ENCODE measurements at places on chromosomes 1 and 21.
A peak's percentile ranks its signal among the peaks of the same experiment; 100 is the strongest.

DNA sequence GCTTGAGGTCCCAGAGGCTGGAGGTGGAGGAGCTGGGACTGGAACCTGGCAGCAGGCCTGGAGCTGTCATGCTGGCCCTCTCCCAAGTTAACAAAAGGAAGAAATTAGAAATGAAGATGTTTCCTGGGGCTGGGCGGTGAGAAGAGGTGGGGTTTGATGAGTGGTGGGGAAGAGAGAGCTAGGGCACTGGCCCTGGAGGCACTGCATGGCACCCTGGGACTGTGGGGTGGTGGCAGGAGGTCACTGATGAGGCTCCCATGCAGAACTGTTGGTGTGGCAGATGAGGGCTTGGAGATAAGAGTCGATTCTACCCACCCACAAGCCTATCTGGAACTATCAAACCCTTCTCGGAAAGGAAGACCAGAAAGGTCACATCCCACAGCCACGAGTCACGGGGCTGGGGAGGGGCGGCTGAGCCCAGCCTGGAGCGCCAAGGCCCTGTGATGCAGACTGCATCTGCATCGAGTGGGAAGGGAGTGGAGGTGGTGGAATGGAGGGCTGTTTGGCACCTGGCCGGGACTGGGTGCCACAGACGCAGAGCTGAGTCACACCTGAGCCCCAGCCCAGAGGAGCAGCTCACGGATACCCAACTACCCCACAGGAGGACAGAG, 29.4 kb downstream of the MRPL37 start:
- H3K4me1 ChIP-seq, result no peaks in the 10 kb centered on the region
- H3K27me3 ChIP-seq, result no peaks in the 10 kb centered on the region
- no peak overlapping the region for H3K27ac ChIP-seq
- DNase-seq, result no peak
- no peaks in the 10 kb centered on the region for H3K36me3 ChIP-seq

DNA sequence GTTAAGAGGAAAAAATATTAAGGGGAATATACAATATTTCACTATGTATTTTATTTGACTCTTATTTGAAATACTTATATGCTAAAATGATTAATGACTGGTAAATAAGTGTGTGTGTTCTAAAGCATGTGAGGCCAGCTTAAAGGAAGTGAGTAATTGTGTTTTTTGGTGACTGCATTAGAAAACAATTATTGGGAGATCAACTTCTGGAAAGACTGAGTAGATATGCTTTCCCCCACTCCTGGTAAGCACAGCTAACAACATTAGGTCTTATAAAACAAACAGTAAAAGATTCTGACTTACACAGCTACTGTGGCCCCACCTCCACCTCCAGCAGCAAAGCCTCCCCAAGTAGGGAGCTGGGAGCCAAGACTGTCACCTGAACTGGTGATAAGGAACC, 403.0 kb downstream of the SRGAP2C start:
- peaks cover 5% of the 10 kb centered on the region for H3K4me1 ChIP-seq
- no peak overlapping the region for H3K4me3 ChIP-seq
- no peaks in the 10 kb centered on the region for H3K27me3 ChIP-seq
- no peak overlapping the region for H3K27ac ChIP-seq

DNA sequence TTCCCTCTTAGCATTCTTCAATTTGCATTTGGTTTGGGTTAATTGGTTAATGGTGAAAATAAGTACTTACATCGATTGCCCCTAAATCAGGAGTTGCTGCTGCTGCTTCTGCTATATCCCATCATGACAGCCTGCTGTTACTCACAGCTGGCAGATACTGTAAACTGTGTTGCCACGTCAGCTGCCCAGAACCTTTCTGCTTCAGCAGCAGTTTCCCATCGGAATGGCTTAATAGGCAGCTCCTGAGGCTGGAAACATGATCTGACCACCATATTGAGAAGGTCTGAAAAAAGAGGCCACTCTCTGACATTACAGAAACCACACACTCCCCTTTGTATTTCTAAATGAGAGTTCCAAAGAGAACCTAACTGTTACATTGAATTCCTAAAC, 14.3 kb upstream of the SEC16B start:
- no peaks in the 10 kb centered on the region for H3K27me3 ChIP-seq
- H3K36me3 ChIP-seq, result no peaks in the 10 kb centered on the region
- H3K27ac ChIP-seq, result no peak overlapping the region
- no peak for DNase-seq
- H3K4me3 ChIP-seq, result no peak overlapping the region

DNA sequence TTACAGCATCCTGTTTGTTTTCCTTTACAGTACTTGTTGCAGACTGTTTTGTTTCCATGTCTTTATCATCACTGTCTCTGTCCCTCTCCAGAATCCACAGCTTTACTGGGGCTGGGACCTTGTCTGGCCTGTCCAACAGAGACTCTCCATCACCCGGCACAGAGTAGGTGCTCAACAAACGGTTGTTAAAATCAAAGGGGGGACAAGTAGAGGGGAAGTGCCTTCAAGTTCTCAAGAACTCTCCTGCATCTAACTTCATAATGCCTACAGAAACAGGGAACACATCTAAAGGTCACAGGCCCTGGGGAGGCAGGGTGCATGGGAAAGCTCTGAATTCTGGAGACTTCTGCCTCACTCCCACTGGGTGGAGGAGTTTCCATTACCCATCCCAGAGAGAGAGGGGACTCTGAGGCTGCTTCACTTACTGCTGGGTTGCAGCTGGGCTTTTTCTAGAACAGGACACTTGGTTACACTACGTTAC, 2.3 kb upstream of the ECE1 start:
- peak overlapping the region; percentile 71 for H3K4me3 ChIP-seq
- H3K4me1 ChIP-seq, result peaks cover 94% of the 10 kb centered on the region
- no peak for DNase-seq
- H3K36me3 ChIP-seq, result no peaks in the 10 kb centered on the region
- peak overlapping the region; percentile 98 for H3K27ac ChIP-seq
- H3K27me3 ChIP-seq, result no peaks in the 10 kb centered on the region

- 0 out of 2 replicates have a peak, but pooled peaks cover 3% of the 10 kb centered on the region for H3K4me1 ChIP-seq
- no peak overlapping the region for H3K27ac ChIP-seq
- DNase-seq, result no peak
- H3K36me3 ChIP-seq, result no peaks in the 10 kb centered on the region
These were observed 3.5 kb upstream of the LGR6 start for GRCh38 chr1:202189918-202190715.

GRCh38 chr1:244049162-244050013, 1.7 kb upstream of the ZBTB18 start:
- no peaks in the 10 kb centered on the region for H3K36me3 ChIP-seq
- peak overlapping the region; percentile 71 for H3K4me3 ChIP-seq
- no peak overlapping the region for H3K27ac ChIP-seq
- H3K27me3 ChIP-seq, result peaks cover 5% of the 10 kb centered on the region
- H3K4me1 ChIP-seq, result peaks cover 41% of the 10 kb centered on the region
